Ascending aorta (tissue), 2 donors: ENCODE measurements at places on chromosomes 2 and 18.

DNA sequence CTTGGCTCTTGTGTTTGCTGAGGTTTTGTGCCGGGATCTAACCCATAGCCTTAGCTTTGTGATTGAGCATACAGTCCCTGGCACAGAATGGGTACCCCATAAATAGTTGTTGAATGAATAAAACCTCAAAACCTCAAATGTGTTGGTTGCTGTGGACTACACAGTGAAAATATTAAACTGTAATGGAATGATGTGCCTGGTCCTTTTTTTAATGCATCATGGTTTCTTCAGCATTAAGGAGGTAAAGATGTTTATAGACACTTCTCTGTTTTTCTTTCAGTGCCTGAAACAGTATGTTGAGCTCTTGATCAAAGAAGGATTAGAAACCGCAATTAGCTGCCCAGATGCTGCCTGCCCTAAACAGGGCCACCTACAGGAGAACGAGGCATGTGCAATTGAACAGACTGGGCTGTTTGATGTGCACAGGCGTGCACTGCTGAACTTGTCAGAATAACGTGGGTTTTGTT, 97.0 kb downstream of the RNF144A start:
- no peak for DNase-seq

- no peak for DNase-seq
These were observed 2.0 kb upstream of the CAPN10 start for GRCh38 chr2:240584486-240585031.

GRCh38 chr2:102967451-102967850, 205.6 kb downstream of the TMEM182 start:
- DNase-seq = no peak

DNA sequence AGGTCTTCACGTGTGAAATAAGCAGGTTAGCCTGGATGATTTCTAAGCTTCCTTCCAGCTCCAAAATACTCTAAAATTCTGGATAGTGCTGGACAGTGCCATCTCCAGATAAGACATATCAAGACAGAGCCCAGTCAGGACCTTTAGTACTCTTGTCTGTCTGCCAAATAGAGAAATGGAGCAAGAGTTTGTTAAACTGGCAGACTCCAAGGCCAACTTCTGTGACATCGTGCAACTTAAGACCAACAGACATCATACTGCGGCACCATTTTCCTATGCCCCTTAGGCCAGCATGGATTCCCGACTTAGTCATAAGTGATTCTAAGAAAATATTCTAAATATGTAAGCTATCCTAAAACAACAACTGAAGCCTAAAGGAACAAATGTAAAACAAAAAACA, 118.6 kb downstream of the RBMS1 start:
- no peak for DNase-seq

GRCh38 chr2:27373567-27373966, 3.2 kb downstream of the SNX17 start:
- no peak for DNase-seq

GRCh38 chr2:111035830-111036441, 84.8 kb upstream of the BCL2L11 start:
- DNase-seq = no peak

GRCh38 chr2:55421326-55421725, 1.7 kb upstream of the CCDC88A start:
- no peak for DNase-seq

DNA sequence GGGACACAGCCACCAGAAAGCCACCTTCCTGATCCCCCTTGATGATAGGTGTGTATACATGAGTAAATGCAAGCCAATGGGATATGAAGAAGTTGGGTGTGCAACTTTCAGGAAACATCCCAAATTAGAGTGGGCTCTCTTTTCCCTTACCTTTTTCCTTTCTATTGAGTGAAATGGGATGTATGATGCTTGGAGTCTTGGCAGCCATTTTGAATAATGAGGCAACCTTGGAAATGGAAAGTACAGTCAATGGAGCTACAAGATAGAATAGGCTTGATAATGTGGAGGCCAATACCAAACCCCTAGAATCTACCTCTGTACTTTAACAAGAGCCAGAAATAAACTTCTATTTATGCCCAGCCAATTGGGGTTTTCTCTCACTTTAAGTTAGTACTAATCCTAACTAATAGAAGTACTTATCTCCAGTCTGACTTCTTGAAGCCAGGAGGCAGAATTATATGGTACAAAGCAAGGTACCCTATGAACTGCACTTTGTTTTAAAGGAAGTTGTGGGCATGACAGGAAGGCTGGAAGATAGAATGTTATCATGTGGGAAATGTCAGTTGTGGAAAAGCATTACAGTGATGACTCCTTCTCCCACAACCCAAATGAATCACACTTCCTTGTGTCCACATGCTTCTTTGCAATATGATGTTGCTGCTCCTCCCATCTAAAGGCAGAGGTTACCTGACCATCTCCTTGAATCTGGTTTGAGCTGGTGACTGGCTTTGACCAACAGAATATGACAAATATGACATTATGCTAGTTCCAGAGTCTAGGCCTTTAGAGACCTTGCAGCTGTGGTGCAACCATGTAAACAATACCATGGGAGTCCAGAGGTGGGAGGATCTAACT, 12.9 kb upstream of the NABP1 start:
- DNase-seq = no peak

- no peak for DNase-seq
These were observed 439.8 kb downstream of the RNF144A start for GRCh38 chr2:7356909-7357584.

- DNase-seq = no peak
These were observed 241.5 kb downstream of the RNF152 start for GRCh38 chr18:61651145-61651879.

DNA sequence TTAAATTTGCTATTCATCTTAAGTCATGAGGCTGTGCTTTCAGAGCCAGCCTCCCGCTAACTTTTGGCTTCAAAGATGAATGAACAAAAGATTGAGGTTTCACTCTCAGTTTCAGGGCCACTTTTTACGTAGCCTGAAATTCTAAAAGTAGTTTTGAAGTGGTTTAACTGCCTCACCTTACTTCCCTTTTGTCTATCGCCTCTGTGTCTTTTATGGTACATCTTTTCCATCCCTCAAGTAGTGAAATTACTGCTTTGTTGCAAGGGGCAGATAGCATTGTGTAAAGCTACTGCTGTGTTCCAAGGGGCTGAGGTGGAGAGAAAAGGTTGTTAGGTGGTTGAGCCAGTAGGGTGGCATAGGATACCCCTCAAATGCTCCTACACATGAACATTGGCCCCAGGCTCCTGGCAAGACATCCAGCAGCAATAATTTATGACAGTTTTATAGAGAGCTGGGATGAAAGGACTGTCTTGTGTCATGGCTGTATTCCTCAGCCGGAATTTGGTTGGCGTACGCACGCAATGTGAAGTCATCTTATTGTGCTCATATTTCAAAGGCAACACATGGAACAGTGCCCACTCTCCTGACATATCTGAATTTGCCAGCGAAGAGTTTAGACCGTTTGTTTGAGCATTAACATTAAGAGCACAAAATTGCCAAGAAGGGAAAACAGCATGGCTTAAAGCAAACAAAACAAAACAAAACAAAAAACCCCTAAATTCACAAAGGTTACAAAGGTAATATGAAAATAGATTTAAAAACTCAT, 32.2 kb downstream of the QPCT start:
- no peak for DNase-seq

DNA sequence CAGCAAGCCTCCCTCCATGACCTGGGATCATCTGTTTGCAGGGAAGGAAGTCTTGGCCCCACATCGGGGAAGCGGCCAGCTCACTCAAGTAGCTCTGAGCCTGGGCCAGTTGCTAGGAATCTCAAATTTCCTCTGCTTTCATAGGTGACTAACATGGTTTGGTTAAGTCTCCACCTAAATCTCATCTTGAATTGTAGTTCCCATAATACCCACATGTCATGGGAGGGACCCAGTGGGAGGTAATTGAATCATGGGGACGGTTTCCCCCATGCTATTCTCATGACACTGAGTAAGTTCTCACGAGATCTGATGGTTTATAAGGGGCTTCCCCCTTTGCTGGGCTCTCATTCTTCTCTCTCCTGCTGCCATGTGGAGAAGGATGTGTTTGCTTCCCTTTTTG, 75.2 kb downstream of the LBH start:
- DNase-seq = no peak

GRCh38 chr2:151771599-151772358, 37.5 kb upstream of the NEB start:
- no peak for DNase-seq

DNA sequence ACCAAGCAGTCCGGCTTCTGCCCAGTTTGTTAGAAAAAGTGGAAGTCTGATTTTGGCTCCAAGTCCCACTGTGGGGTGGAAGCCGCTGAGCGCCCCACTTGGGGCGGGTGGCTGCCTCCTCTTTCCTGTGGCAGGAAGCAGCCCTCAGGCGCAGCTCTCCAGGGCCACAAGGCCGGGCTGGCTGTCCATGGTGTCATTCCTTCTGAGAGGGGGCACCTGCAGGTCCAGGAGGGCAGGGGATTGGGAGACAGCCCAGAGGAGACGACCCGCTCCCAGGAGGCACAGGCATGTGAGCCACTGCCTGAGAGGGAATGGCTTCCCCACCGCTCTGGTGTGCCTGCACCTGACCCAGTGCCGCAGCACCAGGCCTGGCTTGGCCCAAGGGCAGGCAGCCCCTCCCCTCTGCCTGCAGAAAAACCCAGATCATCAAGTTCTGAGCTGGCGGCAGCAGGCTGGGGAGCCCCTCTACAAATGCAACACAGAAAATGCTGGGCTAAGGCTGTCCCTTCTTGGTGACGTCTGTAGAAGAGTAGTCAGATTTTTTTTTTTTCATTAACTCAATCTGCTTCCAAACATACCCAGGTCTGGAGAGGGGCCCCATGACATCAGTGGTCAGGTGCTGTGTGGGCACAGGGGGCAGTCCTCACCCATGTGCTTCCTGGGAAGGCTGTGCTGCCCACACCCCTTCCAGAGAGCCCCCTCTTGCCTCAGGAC, 38.4 kb downstream of the HS6ST1 start:
- no peak for DNase-seq

DNA sequence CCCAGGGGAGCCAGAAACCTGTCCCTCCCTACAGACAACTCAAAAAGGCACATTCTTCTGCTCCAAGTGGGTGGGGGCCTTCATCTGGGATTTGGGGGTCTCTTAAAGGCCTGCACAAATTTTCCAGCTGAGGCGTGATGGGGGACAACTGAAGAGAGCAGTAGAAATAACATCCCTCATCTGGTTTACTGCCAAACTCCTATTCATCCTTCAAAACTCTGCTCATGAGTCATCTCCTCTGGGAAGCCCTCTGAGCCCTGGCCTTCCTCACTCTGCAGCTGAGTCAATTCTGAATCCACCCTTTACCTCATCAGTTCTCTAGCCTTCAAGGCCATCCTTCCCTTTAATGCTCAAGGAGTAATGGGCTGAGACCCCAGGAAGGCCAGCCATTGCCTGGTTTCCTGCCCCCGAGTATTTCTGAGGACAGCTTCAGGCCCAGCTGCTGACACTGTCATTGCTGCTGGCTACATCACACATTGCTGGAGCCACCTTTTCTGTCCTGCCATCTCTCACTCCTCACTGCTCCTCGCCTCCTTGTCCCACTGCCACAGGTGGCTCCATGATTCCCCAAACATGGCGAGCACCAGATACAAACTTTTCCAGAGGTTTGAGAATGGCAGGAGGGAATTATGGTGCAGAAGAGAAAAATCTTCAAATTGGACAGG, 32.2 kb upstream of the GLI2 start:
- no peak for DNase-seq

GRCh38 chr2:197782126-197782525, 3.0 kb downstream of the BOLL start:
- DNase-seq = no peak

GRCh38 chr2:232836934-232837333, 33.1 kb upstream of the SNORC start:
- DNase-seq = no peak

GRCh38 chr2:128599700-128600099, 281.0 kb upstream of the HS6ST1 start:
- DNase-seq = peak; percentile 49

DNA sequence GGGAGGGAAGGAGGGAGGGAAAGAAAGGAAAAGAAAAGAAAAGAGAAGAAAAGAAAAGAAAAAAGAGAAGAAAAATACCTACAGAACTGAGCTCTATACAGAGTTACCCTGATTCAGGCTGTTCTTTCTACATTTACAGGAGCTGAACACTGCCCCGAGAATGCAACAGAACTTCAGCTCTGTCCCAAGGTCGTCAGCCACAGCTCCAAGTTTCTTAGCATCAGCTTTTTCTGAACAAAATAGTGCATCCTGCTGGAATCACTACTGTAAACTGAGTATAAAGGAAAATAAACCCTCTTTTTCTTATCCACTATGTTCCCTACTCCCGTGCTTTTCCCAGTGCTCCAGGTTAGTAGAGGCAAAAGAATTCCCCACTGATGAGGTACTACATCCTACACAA, 4.7 kb upstream of the PPP4R1 start:
- DNase-seq = no peak

DNA sequence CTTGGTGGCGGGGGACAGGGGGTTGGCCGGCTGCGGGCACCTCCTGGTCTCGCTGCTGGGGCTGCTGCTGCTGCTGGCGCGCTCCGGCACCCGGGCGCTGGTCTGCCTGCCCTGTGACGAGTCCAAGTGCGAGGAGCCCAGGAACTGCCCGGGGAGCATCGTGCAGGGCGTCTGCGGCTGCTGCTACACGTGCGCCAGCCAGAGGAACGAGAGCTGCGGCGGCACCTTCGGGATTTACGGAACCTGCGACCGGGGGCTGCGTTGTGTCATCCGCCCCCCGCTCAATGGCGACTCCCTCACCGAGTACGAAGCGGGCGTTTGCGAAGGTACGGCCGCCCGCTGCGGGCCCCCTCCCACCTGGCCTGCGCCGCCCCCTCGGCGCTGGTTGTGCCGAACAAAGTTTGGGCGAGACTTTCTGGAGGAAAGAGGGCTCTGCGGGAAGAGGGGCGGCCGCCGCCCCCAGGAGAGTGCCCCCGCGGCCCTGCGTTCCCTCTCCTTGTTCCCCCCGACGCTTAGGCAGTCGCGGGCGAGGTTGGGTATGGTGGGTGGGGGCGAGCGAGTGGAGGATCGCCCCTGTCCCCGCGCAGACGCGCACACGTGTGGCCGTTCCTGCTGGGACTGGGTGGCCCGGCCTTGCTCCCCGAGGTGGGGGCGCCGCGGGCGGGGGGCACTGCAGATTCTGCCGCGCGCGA, 866 bp downstream of the CRIM1 start:
- DNase-seq = peak; percentile 75

DNA sequence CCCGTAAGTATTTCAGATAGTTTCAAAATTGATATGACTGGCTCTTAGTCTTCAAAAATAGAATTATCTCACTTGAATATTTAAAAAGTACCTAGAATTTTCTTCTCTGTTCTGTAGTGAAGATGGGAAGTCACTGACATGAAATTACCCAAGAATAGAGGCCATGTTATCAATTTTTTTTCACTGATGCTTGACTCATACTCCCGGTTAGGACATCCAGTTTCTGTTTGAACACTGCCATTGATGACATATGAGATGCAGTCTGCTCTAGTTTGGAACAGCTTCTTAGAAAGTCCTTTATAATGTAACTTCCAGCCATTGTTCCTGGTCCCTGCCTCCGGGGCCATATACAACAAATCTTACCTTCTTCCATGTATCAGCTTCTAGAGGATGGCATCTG, 26.0 kb downstream of the MAP3K20 start:
- no peak for DNase-seq

- DNase-seq = no peak
These were observed 42.9 kb downstream of the MYO7B start for GRCh38 chr2:127578411-127578810.

- no peak for DNase-seq
These were observed 638 bp downstream of the ST6GAL2 start for GRCh38 chr2:106885329-106885728.
